Stimulated activated CD4-positive, alpha-beta T cell treated with anti-CD3 and anti-CD28 coated beads, Interleukin-15, amount 100 ng/mL, for 1 hour (primary cell): ENCODE measurements at places on chromosomes 13 and 19.

DNA sequence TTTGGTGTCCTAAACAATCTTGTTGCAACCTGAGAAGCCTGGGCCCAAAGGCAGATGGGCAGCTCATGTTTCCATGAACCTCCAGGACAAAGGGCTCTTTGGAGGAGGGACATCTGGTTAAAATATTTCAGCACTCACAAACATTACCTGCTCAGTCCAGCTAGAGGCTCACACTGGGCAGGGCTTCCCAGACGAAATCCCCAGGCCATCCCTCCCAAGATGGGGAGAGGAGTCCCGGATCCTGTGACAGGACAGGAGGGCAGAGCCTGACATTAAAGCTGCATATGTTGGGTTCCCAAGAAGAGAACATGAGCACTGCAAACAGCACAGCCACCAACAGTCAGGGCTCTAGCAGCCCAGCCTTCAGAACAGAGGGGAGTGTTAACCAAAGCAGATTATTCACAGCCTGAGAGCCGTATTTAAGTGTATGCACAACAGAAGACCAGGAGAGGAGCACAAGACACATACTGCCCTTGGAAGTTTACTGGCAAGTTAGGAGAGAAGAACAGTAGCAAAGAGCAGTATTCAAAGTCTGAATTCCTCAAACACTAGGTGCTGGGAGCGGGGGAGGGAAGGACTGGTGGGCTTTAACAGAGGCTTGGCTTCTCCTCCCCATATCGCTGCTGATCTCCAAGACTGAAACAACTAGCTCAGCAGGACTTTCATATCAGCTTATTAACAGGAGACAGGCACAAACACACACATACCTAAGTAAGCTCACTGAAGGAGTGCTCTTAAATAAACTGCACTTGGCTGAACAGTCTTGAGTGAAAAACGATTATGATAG, 12.3 kb downstream of the ATP7B start:
- DNase-seq = no peak

DNA sequence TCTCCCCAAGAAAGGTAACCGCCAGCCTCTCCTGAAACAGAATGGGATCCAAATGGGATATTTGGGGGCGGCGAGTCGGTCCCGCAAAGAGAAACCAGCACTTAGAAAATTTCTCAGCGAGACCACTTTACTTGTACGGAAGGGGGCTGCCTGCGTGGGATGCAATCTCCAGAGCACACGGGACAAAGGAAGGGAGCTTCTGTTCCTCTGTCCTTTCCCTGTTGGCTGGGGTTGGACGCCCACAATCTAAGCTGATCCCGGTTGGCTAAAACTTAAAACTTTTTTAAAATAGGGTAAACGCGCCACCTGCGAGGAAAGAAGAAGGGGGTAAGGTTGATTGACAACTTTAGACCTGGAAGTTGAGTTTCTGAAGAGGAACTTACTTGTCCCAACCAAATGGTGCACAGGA, 826 bp upstream of the BSG start:
- DNase-seq = no peak

DNA sequence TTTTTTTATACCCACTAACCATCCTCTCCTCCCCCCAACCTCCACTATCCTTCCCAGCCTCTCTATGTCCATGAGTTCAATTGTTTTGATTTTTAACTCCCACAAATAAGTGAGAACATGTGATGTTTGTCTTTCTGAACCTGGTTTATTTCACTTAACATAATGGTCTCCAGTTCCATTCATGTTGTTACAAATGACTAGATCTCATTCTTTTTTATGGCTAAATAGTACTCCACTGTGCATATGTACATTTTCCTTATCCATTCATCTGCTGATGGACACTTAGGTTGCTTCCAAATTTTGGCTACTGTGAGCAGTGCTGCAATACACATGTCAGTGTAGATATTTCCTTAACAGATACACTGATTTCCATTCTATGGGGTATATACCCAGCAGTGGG, 24.9 kb upstream of the ACP7 start:
- no peak for DNase-seq

DNA sequence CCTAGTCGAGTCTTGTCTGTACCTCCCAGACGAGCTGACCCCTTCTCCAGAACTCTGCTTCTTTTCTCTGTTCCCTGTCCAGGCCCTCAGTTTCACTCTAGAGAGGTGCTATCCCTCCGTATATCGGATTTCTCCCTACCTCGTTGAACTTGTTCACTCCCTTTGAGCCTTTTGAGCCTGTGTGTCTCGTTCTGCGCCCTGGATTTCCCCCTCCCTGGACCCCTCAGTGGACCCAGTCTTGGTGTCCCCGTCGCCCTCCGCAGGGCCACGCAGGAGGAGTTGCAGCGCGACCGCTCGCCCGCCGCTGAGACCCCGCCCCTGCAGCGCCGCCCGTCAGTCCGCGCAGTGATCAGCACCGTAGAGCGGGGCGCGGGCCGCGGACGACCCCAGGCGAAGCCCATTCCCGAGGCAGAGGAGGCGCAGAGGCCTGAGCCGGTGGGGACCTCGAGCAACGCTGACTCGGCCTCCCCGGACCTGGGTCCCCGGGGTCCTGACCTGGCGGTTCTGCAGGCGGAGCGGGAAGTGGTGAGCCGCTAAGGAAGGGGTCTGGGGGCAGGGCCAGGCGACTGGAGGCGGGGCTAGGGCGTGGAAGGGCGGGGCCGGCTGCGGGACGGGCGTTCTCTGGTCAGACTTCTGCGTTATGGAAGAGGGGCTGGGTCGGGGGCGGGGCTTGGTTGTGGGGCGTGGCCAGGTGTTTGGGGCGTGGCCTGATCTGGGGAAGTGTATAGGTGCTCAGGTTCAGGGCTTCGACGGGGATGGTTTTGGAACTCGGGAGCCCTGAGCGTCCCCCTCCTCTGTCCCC, 5.5 kb downstream of the EPS8L1 start:
- DNase-seq = peak; percentile 74

- no peak for DNase-seq
Measured at GRCh38 chr19:3056417-3057088, 5.7 kb downstream of the TLE5 start.

DNA sequence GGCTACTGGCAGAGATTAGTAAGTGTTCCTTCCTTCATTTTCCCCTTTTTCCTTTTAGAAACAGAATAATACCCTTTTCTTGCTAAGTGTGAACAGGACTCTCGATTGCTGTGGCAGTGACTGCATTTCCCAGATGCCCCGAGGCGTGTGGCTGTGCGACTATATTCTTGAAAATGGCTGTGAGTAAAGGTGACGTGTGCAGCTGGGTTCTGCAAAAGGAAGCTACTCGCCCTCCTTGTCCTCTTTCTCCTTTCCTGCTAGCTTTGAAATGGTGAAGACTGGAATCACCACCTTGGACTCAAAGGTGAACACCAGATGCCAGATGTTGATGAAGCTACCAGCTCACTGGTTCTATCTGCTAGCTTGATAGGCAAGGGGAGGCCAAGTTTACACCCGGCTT, 121.4 kb downstream of the MIPEP start:
- no peak for DNase-seq

DNA sequence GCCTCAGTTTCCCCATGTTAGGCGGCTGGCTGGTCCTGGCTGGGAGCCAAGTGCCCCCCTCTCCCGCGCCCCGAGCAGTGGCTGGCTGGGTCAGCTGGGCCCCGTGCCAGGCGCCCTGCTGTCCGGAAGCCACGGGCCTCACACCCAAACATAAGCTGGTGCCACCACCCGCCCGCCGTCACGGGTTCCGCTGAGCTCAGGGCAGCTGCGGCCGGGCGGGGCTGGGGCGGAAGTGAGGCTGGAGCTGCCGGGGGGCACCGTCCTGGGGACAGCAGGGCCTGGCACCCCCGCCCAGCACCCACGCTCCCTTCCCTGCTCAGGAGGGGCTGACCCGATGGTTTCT, 19.3 kb downstream of the HCN2 start:
- DNase-seq = no peak

DNA sequence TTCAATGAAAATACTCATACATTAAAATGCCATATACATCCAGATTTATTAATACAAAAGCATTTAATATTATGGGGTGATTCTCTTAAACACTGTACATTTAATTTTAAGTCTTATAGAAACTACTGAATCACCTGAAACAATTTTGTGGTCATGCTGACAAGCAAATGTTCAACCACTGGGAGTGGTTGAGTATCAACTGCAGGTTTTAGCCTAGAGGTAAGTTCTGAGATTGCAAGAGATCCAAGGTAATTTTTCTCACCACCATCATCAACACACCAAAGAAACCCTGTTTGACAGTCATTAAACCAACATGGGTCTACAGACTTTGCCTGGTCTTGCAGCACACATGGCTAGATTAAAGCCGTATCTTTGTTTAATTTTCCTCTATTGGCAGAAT, 196.3 kb downstream of the LHFPL6 start:
- DNase-seq = no peak

- DNase-seq = no peak
Measured at GRCh38 chr19:15015946-15016542, 33.2 kb upstream of the CASP14 start.

DNA sequence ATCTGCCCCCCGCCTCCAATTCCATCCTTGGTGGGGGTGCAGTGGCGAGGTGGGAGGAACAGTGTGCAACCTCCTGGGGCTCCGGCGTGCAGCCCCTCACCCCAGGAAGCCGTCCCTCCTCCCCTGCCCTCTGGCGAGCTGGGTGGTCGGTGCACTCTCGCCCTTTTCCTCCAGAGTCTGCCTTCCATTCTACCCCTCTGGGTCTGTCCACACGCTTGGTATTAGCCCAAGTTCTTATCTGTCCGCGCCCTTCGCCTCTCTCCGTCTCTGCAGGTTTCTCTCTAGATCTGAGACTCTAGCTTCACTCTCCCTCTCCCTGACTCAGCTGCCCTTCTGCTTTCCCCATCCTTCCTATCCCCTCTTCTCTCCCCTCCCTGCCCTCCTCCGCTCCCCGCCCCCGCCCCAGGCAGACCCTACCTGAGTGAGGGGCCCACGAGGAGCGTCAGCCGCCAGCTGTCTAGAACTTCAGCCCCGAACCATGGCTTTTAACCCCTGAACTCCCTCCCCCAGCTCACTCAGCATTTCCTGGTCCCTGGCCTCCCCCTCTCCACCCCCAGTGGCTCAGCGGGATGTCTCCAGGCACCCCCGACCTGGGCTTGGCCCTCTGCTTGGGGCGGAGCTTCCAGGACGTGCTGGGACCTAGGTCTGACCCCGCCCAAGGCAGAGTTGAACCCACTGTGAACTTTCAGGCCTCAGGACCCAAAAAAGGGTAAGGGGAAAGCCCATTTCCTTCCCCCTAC, 499 bp upstream of the KLK13 start:
- DNase-seq = no peak

DNA sequence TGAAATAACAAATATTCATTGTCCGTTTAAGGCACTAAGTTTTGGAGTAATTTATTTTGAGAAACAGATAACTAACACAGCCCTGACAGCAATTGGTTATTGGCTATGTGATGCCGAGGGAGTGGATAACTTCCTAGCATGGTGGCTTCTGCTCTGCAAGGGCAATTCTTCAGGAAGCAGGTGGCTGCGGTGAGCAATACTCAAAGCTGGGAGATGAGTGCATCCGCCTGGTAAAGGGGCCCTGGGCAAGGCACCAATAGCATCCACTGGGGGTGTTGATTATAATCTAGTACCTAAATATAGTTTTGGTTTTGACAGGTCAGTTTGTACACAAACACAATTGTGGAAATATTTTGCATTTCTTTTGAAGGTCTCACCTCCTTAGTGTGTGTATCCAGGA, 41.0 kb downstream of the CCDC70 start:
- no peak for DNase-seq

DNA sequence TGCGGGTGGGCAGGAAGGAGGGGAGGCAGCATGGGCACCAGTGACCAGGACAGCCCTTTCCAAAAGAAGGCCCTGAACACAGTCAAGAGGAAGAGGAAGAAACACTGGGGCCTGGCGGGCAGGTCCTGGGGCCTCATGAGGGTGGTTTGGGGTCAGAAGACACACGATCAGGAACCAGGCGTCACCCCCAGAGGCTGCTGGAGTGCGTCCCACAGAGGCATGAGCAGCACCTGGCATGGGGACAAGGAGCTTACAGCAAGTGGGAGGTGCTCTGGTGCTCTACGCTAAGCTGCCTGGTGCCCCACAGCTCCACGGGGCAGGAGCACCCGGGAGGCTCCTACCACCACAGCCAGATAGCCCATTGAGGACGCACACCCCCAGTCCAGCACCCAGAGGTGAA, 20.0 kb downstream of the ELL start:
- DNase-seq = no peak

DNA sequence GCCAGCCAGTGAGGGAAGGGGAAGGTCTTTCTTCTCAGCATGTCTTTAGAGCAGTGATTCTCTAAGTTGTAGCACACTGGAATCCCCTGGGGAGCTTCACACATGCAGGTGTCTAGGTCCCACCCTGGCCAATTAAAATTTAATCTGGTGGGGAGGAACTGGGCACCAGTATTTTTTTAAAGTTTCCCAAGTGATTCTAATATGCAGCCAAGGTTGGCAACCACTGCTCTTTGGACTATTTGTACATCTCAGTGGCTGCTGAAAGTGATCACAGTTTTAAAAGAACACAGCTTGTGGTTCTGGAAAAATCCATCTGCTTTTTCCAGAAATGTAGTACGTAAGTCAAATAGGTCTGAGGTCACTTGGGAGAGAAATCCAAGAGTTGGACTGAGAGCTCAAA, 10.7 kb upstream of the KATNAL1 start:
- no peak for DNase-seq

GRCh38 chr13:110126391-110126961, 180.5 kb downstream of the COL4A1 start:
- no peak for DNase-seq

GRCh38 chr19:30228835-30229524, 143.2 kb upstream of the ZNF536 start:
- DNase-seq = no peak

DNA sequence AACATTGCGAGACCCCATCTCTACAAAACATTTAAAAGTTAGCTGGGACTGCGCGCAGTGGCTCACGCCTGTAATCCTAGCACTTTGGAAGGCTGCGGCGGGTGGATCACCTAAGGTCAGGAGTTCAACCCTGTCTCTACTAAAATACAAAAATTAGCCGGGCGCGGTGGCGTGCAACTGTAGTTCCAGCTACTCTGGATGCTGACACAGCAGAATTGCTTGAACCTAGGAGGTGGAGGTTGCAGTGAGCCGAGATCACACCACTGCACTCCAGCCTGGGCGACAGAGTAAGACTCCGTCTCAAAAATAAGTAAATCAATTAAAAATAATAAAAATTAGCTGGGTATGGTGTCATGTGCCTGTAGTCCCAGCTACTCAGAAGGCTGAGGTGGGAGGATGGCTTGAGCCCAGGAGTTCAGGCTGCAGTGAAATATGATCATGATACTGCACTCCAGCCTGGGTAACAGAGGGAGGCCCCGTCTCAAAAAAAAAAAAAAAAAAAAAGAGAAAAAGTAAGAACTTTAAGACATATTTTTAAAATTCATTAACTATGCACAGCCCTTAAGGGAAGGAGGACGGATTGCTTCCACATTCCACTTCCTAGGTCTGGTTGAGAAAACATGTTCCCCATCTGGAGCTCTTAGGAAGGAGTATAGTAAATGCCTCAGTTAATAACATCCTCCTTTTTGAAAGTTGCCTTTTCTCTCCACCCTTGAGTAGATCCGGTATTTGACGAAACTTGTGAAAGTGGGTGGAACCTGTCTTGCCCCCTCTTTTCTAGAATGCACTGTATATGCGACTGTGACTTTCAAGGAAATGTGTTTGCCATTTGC, 26.1 kb downstream of the EXOC3L2 start:
- DNase-seq = no peak
